ENCODE measurements at places on chromosomes 2 and 18.

GRCh38 chr2:234935311-234935710 is 16.5 kb upstream of the SH3BP4 start:
- DNase-seq = no peak

DNA sequence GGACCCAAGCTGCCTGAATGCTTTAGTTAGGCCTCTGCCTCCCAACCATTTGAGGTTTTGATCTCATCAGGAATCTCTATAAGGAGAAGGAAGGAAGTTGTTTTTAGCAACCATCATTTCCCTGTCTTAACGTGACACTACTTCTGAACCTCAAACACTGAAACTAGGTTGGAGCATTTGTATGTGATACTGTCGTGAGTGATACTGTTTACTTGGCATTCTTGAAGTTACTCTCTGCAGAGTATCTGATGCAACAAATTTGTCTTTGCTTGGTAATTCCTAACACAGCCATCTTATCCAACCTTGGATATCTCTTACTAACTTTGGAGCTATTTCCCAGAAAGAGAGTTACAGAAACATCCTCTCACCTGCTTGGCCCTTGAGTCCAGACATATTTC is 22.1 kb downstream of the TTLL4 start:
- DNase-seq = no peak

- no peak for DNase-seq
Observed at GRCh38 chr2:234548695-234549420, 52.0 kb upstream of the ARL4C start.

- DNase-seq = peak; percentile 36
Observed at GRCh38 chr2:64203858-64204632, 59.8 kb upstream of the PELI1 start.

GRCh38 chr18:53886058-53886457 is 338.4 kb downstream of the MBD2 start:
- DNase-seq = peak; percentile 36

DNA sequence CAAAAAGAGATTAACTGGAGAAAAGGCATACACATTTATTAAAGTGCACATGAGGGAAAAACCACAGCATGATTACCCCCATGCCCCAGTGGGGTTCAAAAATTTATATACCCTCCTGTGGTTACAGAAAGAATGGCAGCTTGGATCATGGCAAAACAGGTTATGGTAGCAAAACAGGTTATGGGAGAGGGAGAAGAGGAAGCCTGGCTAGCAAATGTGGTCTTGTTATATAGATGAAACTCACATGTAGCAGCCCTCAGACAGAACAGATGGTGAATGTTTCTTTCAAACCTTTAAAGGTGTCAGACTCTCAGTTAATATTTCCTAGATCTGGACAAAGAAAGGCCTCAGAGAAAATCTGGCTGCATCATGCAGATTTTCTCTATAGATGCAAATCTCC is 178.2 kb upstream of the ZC3H15 start:
- no peak for DNase-seq

GRCh38 chr2:182980652-182981051 is 57.6 kb downstream of the NCKAP1 start:
- no peak for DNase-seq

DNA sequence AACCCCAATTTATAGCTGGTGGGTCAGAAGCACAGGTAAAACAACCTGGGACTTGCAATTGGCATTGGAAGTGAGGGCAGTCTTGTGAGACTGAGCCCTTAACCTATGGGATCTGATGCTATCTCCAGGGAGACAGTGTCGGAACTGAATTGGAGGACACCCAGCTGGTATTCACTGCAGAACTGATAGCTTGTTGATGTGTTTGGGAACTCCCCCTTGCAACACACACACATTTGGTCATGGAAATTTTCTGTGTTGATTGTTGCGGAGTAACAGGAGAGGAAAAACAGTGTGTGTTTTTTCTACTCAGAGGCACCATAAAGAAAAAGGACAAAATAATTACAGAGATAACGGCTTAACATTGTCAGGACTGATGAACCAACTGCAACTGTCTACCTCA is 16.1 kb downstream of the TPGS2 start:
- DNase-seq = no peak

GRCh38 chr2:198913394-198914152 is 544.2 kb downstream of the SATB2 start:
- DNase-seq = no peak

- no peak for DNase-seq
Observed at GRCh38 chr18:69664399-69664798, 263.7 kb downstream of the DOK6 start.

GRCh38 chr2:128306081-128306930 is 12.4 kb downstream of the HS6ST1 start:
- peak; percentile 92 for DNase-seq

DNA sequence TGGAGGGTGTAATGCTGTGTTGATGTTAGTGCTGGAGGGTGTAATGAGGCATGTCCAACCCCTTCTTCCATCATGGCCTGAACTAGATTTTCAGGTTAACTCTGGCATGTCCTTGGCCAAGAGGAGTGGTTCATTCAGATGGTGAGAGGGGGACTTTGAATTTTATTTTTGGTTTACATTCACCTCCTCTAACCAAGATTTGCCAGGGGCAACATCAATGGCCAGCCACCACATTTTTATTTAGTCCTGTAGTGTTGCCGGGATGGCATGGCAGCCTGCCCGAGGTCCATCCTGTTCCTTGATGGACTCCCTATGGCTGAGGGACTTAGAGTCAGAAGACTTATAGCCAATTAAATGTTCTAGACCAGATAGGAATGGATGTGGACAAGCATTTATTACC is 484.6 kb upstream of the HS6ST1 start:
- no peak for DNase-seq

DNA sequence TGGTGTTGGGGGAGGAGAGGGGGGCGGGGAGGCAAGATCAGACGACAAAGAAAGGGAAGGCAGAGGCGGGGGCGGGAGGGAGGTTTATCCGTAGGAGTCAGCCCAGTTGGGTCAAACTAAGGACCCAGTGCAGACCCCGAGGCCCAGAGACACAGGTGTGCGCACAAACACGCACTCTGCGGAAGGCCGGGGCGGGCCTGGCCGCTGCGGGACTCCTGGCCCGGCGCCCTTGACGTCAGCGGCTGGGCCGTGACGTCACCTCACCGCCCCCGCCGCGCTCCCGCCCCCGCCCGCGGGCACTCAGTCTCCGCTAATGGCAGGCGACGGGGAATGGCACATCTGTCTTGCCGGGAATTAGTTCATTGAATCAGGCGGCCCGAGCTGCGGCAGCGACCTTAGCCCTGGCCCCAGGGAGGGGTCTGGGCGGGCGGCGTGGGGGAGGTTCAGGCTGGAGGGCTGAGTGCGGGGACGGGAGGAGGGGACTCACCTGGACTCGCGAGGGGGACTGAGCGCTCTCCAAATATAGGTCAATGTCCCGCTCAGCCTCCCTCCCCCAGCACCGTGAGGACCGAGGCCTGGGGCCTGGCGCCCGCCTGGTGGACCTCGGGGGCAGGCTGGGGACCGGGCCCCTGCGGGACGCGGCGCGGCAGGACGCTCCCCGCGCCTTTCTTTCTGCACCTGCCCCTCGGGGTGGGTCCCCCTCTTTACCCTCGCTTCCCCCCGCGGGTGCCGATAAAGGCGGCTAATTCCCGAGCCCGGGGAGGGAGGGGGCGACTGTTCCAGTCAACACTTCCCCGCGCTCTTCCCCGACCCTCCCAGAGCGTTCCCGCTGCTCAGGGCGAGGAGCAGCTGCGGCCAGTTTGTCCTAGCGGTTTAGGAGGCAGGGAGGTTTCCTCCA is 15.5 kb upstream of the ECEL1 start:
- no peak for DNase-seq

DNA sequence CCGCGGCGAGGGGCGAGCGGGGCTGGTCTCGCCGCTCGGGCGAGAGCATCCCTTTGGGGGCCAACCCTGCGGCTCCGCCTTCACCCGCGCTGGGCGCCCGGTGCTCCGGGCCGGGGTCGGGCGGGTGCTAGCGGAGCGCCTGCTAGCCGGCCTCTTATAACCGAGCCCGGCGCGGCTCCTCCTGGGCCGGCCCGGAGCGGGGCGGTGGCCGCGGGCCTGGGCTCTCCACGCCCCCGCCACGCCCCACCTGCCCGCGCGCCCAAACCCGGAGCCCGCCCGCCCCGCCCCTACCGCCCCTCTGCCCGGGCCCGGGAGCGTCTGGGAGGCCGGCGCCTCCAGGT is at the start of gene FOXI3:
FOXI3 (minus strand) TSS at position 129 of the 341 bp plus-strand sequence. CDS start 158 bp downstream, outside the sequence.
- no peak for DNase-seq

- no peak for DNase-seq
Observed at GRCh38 chr2:202102425-202103000, 29.5 kb downstream of the KIAA2012 start.

- no peak for DNase-seq
Observed at GRCh38 chr18:45596036-45596435, 19.2 kb upstream of the SLC14A2 start.

DNA sequence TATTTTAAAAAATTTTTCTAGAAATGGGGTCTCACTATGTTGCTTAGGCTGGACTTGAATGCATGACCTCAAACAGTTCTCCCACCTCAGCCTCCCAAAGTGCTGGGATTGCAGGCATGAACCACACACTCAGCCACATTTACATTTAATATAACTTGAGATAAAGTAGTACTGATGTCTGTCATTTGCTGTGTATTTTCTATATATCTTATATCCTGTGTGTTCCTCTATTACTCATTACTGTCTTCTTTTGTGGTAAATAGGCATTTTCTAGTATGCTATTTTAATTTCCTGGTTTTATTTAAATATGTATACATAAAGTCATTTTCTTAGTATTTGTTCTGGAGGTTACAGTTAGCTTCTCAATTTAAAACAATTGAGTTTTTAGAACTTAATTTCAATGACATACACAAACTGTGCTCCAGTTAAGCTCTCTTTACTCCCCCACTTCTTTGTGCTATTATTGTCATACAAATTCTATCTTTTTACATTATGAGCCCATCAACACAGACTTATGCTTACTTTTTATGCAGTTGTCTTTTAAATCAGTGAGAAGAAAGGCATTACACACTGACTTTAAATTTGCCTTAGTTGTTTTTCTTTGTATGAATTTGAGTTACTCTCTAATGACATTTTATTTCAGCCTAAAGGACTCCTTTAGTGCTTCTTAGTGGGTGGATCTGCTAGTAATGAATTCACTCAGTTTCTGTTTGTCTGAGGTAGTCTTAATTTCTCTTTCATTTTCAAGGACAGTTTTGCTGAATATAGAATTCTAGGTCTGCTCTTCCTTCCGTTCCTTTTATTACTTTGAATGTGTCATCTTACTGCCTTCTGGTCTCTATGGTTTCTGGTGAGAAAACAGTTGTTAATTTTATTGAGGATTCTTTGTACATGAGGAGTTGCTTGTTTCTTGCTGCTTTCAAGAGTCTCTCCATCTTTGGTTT is 6.2 kb upstream of the INPP4A start:
- DNase-seq = no peak

- DNase-seq = no peak
Observed at GRCh38 chr2:226693521-226693920, 106.1 kb downstream of the IRS1 start.

DNA sequence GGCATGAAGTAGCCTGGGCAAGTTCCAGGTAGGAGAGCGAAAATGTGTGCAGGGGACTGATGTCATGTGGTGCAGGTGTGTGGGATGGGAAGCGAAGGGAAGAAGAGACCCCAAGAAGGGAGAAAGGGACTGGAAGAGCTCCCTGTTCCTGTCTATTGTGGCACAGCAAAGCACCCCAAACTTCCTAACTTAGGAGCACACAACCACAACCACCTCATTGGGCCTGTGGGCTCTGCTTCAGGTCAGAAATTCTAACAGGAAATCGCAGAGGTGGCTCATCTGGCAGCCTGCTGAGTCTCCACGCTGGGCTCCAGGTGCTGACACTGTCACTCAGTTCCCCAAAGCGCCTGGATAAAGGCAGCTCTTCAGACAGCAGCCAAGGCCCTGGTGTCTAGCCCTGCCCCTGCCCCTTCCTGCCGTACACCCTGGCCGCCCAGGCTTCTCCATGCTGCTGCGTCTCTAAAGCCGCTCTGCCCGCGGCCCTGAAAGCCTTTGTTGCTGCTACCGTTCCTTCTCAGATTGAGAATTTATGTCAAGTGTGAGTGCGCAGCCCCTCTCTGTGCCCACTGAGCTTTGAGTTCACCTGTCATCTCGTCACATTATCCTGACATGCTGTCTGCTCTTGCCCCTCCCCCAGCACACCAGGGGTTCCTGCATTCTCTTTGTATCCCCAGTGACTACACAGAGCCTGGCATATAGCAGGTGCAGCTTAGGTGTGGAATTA is 140.2 kb upstream of the BCL2L11 start:
- no peak for DNase-seq

DNA sequence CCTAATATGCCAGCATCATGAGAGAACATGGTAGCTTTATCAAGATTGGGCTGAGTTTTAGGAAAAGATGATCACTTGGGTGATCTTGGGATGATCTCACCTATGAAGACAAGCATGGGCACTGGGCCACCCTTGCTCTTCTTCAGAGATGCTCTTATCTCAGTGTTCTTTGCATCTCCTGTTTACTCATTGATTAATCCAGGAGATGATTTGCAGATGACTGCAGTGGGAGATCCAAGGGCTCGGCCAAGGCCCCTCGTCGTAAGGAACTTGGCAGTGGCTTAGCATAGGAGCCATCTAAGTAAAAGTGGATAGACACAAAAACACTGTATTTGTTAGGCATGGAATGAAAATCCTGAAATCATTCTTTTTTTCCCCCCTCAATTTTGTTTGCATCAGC is 228.4 kb downstream of the FHOD3 start:
- no peak for DNase-seq

GRCh38 chr2:174486563-174487107 is at the start of gene GPR155:
Gene GPR155 (minus strand): TSS chr2:174487029. CDS start chr2:174481956, 5,073 bp downstream.
- peak; percentile 57 for DNase-seq

DNA sequence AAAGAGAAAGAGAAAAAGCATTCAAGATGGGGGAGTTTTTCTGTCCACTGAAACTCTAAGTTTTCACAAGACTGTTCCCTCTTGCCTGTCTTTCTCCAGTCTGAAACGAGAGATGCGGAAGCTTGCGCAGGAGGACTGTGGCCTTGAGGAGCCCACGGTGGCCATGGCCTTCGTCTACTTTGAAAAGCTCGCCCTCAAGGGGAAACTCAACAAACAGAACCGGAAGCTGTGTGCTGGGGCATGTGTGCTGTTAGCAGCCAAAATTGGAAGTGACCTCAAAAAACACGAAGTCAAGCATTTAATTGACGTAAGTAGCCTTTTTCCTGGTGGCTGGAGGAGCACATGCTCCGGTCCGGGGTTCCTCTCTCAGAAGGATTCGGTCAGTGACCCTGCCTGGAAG is 118.3 kb downstream of the CABLES1 start:
- no peak for DNase-seq

Measured in kidney glomerular epithelial cell (primary cell).